ENCODE measurements at places on chromosomes 6 and 20.

- no peak for DNase-seq
Measured at GRCh38 chr6:6332811-6333244, 12.4 kb upstream of the F13A1 start.

DNA sequence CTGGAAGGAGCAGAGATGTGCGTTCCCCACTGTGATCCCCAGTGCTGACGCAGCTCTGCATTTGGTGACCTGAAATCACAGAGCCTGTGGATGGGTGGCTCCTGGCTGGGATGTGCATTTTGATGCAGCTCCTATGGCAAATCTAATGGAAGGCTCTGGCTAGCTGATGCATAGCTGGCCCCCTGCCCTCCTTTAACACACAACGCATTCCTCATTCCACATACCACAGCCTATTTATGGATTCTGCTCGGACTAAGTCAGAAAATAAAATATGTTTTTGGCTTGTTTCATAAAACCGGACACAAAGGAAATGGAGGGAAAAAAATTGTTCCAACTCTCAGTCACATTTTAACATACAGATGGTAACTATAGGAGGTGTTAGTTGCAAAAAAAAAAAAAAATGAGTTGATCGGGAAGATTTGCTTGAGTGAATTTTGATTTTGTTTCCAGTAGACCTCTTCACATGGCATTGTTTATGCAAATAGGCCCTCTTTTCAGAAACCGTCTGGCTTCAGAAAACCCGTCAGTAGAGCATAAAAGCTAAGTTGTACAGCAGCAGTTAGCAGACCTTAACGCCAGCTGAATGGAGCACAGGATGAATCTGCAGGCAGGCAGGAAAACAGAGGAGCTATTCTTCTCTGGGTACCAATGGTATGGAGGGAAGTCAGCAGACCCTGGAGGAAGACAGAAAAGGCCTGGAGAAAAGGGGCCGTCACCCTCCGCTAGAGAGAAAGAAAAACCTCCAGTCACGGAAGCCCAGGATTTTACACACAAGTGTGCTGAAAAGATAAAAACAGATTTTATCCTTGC is 215.4 kb downstream of the HDGFL1 start:
- DNase-seq = no peak

- no peak for DNase-seq
Measured at GRCh38 chr20:6051505-6051904, 2.4 kb downstream of the LRRN4 start.

DNA sequence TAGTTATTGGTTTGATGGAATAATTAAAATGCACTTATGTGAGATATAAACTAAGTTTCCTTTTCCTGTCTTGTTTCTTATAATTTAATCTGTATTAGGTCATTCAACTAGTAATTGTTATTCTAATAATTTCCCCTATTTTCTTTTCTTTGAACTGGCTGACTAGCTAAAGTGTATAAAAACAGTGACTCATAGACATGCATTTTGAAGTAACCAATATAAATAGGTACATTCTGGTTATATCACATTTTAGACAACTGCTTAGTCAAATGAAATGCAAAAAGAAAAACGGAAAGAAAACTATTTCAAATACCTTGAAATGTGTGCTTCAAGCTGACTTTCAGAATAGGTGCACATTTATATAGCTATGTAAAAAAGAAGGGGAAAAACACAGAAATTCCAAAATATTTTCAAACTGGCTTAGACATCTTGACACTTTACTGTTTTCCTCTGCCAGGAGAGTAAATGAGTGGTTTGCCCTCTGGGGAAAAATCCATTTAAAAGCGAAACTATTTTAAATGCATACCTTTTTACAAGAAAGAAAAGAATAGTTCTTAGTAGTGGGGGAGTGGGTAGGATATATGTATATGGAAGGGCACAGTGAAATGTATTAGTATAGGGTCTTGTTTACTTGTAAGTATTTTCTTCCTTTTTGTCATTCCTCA is 28.3 kb downstream of the KCNQ5 start:
- no peak for DNase-seq

- DNase-seq = no peak
Measured at GRCh38 chr6:52976149-52976548, 18.9 kb downstream of the GSTA4 start.

- no peak for DNase-seq
Measured at GRCh38 chr20:23874747-23875146, 4.8 kb downstream of the CST5 start.

GRCh38 chr6:12586721-12587480 is 129.7 kb upstream of the PHACTR1 start:
- DNase-seq = no peak

DNA sequence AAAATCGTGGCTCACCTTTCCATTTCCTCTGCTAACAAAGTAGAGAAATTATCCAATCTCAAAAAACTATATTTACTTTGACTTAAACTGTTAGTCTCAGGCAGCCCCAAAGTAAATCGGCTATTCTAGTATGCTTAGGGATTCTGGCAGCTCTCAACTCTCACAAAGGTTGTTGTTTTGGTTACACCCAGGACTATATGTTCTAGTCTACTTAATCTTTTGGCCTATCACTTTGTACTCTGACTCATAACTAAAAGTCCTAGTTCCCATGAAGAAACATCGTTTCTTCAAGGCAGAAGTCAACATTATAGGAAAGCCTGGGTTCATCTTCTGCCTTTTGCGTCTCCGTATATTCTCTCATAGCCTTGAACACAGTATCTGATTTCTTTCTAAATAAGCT is 42.3 kb downstream of the MYLK4 start:
- DNase-seq = no peak

DNA sequence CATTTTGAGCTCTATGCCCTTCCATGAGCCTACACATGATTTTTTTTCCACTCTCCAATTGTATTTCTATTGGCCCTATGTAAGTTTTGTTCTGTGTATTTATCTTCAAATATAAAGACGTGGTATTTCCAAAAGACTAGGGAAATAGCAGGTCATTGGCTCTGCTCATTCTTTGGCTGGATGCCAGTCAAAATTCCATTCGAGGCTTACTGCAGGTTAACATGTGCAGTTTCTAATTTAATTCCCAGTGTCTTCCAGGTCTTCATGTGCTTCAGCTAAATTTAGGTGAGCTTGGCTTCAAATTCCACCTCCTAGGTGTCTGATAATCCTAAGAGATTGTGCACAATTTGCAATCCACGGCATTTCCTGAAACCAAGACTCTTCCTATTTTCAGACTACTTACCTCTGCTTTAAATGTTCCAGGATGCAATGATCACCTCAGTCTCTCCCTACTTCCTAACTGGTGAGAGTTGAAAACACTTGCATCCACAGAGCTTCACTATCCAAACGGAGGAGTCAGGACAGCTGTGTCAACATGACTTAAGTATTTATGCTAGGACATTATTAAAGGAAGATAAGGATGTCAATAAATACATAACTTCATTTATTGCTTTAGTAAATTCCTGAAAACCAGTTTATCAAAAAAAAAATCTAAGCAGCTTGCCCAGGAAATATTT is 236.1 kb downstream of the COL12A1 start:
- DNase-seq = no peak

- DNase-seq = no peak
Measured at GRCh38 chr6:68719761-68720160, 84.7 kb downstream of the ADGRB3 start.

- DNase-seq = no peak
Measured at GRCh38 chr6:105932440-105932839, 153.7 kb upstream of the PRDM1 start.

DNA sequence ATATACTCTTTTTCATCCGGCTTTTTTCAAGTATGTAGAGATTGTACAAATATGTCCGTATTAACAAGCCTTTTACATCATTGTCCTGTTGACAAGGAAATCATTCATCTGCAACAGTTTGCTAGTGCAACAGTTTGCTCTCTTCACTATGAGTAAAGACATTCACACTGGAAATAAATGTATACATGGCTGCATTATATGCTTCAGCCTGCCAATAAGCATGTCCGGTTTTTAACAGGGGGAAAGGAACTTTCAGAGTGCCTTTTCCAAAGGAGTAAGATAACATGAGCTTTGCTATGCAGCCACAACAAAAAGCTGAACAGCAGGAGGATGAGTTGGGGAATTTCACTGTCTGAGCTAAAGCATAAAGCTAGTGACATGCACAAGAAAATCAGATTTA is 99.4 kb upstream of the ADTRP start:
- no peak for DNase-seq

DNA sequence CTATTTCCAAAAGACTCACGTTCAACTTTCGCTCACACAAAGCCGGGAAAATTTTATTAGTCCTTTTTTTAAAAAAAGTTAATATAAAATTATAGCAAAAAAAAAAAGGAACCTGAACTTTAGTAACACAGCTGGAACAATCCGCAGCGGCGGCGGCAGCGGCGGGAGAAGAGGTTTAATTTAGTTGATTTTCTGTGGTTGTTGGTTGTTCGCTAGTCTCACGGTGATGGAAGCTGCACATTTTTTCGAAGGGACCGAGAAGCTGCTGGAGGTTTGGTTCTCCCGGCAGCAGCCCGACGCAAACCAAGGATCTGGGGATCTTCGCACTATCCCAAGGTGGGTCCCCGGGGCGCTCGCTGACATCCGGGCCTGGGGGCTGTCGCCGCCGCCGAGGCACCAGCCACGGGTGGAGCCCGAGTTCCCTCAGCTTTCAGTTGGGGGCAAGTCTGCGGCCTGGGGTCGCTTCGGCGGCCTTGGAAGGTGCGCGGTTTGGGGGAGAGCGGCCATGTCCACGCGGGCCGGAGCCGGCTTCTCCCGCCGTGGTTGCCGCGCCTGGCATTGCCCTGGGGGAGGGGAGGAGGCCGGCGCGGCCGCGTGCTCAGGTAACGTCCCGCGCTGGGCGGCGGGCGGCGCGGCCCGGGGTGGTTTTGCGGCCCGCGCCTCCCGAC is 429 bp downstream of the AMD1 start:
- no peak for DNase-seq

DNA sequence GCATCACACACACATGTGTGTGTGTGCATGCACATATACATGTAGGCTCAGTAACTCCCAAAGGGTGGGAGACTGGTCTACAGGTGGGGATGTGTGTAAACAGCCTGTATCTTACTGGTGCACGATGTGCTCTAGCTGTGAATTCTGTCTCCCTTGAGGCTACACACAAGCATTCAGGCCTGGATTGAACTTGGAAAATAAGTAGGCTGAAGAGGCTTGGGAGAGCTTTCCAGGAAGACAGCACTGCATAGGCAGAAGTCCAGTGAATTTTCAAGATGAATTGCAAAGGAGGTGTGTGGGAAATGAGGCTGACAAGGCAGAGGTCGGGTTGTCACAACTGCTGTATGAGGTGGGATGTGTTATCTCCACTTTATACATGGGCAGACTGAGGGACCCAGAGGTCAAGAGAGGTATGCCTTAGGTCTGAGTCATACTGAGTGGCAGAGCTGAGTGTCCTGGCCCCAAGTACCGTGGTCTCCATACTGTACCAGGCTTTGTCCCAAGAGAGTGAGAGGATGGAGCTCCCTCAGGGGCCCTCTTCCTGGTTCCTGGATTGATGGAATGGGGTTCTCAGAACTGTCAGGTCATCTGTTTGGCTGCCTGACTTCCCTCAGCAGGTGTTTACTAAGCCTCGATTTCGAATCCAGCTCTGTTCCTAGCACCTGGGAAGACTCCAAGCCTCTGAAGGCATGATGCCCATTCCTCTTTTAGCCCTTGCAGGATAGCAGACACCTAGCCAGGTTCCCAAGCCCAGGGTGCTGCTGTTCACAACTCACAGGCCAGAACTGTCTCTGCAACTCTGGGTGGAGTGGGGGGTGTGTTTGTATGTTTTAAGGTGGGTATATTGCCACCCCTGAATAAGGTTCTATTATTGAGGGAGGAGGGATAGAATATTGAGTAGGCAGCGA is 14.4 kb downstream of the SNPH start:
- DNase-seq = peak; percentile 57

DNA sequence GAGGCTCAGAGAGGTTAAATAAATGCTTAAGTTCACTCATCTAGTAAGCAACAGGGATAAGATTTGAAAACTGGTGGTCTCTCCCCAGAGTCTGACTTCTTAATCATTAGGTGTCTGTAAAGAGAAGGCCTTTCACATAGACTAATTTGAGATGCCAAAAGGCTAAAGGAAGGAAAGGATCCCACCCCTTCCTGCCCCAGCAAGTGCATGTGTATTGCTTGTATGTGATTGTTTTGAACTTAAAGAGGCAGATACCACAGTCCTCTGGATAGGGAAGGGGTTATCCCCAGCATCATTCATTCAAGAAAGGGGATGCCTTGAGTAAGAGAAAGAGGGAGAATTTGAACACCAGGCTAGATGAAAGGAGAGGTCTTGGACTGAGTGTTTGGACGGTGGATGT is 192.0 kb downstream of the OGFRL1 start:
- DNase-seq = no peak

DNA sequence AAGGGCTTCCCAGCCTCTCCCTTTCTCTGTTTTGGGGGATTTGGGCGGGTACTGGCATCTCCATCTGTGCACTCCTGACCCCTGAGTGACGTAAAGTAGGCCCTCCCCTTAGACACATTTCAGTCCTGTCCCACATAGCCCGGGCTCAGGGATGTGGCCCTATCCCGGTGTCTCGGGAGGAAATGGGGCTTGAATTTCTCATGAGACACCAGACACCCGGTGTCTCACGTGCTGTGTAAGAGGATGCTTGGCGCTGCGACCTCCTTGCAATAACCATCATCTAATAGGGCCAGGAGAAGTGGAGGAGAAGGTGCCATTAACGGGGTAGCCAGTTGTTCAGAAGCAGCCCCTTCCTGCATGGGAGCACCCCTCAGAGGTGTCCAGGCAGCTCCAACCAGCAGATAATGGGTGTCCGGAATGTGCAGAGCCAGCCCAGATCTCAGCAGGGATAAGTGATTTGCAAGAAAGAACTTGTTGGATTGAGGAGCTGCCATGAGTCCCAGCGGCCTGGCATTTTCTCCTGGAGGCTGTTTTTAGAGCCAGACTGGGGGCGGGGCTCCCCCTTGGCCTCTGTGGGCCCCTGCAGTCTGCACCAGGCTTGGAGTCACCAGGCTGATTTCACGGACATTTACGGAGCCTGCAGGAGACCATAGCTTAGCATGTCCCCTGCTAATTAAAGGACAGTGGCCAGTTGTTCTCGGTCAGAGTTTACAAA is 372.0 kb downstream of the PREX1 start:
- DNase-seq = no peak

DNA sequence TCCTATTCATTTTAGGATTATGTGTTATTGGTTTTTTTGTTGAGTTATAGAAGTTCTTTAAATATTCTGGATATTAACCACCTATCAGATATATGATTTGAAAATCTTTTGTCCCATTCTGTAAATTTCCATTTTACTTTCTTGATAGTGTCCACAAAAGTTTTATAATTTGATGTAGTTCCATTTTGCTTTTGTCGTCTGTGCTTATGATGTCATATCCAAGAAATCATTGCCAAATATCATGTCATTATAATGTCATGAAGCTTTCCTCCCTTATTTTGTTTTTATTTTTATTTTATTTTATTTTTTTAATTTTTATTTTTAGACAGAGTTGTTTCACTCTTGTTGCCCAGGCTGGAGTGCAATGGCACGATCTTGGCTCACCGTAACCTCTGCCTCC is 21.0 kb upstream of the NANP start:
- DNase-seq = no peak

DNA sequence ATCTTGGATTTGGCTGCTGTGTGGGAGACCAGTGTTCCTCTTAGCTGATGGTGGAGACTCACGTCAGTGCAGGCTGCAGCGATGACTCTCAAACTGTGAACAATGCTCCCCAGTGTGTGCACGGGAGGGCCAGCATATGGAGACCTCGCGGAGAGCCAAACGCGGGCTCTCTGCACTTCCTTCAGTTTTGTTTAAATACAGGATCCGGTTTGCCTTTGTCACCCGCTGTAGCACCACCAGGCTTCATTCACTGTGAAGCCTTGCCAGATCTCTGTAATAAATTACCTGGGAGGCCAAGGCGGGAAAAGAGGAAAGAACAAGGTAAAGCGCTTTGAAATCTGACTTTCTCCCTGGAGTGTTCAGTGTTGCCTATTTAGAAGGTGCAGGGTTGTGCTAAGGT is 30.7 kb upstream of the TMEM14A start:
- DNase-seq = no peak

All from osteocyte (in vitro differentiated cells).